ENCODE measurements at places on chromosomes 2 and 18. TPM values are rescaled to one million over a fixed set of nuclear protein-coding genes. Genes with fewer than 3 reads are reported as not detected.

- DNase-seq: no peak
- H3K4me3 ChIP-seq: no peak overlapping the region
These were observed 42.3 kb downstream of the SPRED2 start for GRCh38 chr2:65390134-65390533.

DNA sequence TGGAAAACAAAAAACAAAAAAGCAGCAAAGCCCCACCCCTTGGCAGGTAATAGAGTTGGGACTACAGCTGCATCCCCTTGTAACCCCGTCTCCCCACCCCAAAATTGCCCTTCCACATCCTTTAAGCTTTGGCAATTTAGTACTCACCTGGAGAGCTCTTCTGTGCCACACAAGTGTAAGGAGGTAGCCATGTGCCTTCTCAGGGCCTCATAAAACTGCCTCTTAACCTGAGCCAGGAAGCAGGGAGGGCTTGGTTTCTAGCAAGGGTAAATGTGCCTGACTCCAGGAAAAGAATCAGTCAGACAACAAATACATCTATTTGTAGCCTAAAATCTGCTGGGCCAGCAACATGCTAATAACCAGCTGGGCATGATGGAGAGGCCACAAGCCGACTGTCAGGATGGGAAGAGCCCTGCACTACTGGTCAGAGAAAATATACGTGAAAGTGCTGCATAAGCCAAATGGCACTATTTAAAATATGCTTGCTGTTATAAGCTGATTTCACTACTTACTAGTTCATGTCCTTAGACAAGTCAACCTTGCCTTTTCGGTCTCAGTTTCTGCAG lies 46.3 kb downstream of the NOP58 start:
- peaks cover 7% of the 10 kb centered on the region for H3K4me1 ChIP-seq
- peak; percentile 6 for DNase-seq
- no peaks in the 10 kb centered on the region for H3K27me3 ChIP-seq
- H3K4me3 ChIP-seq: no peak overlapping the region
- no peaks in the 10 kb centered on the region for H3K36me3 ChIP-seq
- H3K27ac ChIP-seq: no peak overlapping the region

GRCh38 chr2:177165721-177166711 lies 46.6 kb upstream of the HNRNPA3 start:
- no peaks in the 10 kb centered on the region for H3K27me3 ChIP-seq
- no peak overlapping the region for H3K4me3 ChIP-seq
- DNase-seq: peak; percentile 17
- peak overlapping the region; percentile 75 for H3K27ac ChIP-seq

- H3K4me3 ChIP-seq: no peak overlapping the region
- no peaks in the 10 kb centered on the region for H3K27me3 ChIP-seq
- no peaks in the 10 kb centered on the region for H3K36me3 ChIP-seq
- DNase-seq: no peak
These were observed 125.9 kb downstream of the GPD2 start for GRCh38 chr2:156562124-156562523.

GRCh38 chr2:231356466-231356844 lies 39.1 kb upstream of the B3GNT7 start:
- H3K4me1 ChIP-seq: peaks cover 10% of the 10 kb centered on the region
- peak; percentile 49 for DNase-seq
- H3K36me3 ChIP-seq: no peaks in the 10 kb centered on the region
- no peaks in the 10 kb centered on the region for H3K27me3 ChIP-seq
- no peak overlapping the region for H3K4me3 ChIP-seq

GRCh38 chr2:201879996-201880395 lies 73.7 kb downstream of the CDK15 start:
- peaks cover 11% of the 10 kb centered on the region for H3K4me1 ChIP-seq
- H3K36me3 ChIP-seq: no peaks in the 10 kb centered on the region
- no peaks in the 10 kb centered on the region for H3K27me3 ChIP-seq
- no peak for DNase-seq

The UGT1A1 gene
- not detected for total RNA-seq

The ONECUT2 gene
- 3.1 TPM for total RNA-seq

The KCNK3 gene
- 10.5 TPM for total RNA-seq

The ANKRD62 gene
- total RNA-seq: 14.2 TPM

The CHRNG gene
- total RNA-seq: not detected

The MATN3 gene
- total RNA-seq: not detected
